ENCODE measurements at places on chromosomes 7 and 10.

GRCh38 chr10:117131376-117132327 lies 6.4 kb downstream of the VAX1 start:
- no peak for DNase-seq

GRCh38 chr10:8375137-8375536 lies 320.6 kb downstream of the GATA3 start:
- no peak for DNase-seq

GRCh38 chr10:80188713-80189112 lies 16.6 kb downstream of the ANXA11 start:
- DNase-seq = no peak

- peak; percentile 97 for DNase-seq
Observed at GRCh38 chr10:43408710-43409384, at the start of gene HNRNPF. Gene HNRNPF, minus strand, starts transcription at chr10:43409186. Its CDS starts 21,302 bp downstream, at chr10:43387884.

DNA sequence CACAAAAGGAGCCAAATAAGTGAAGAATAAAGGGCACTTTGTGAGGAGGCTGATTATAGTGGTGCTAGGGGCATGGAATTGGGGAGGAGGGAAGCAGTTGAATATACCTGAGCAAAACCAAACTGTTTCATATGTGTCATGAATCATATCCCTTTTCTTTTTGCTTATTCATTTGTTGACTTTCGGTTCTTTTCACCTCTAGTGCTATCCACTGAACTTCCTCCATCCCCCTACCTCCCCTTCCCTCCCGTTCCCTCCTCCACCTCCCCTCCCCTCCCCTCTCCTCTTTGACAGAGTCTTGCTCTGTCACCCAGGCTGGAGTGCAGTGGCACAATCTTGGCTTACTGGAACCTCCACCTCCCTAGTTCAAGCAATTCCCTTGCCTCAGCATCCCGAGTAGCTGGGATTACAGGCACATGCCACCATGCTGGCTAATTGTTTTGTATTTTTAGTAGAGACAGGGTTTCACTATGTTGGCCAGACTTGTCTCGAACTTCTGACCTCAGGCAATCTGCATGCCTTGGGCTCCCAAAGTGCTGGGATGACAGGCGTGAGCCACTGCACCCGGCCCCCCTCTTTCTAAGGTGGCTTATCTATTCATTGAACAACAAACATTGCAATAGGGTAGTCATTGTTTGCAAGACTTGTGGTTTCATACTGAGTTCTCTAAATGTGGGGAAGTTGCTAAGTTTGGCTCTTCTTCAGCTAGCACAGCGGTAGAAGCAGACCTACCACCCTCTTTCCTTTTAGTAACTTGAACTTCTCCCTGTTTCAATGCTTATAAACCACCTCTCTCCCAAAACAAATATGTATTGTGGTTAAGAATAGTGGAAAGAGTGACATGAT lies 150.4 kb upstream of the PRPS1L1 start:
- DNase-seq = peak; percentile 14

GRCh38 chr7:113460067-113460466 lies 341.7 kb upstream of the SMIM30 start:
- DNase-seq = no peak

DNA sequence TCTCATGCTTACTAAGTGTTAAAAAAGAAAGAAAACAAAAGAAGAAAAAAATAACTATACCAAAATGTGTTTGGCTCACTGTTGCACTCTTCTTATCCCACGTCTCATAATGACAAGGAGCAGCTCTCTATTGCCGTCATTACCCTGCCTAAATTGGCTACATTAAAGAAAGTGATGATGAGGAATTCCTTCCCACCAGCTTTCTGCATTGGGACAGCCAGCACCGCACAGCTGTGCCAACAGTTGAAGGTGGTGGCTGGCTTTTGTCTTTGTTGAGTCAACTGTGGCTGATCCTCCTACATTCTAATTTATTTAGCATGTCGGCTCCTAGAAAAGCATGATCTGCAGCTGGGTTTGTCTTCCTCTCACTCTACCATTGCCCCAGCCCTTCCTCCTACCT lies 751.8 kb downstream of the KCNMA1 start:
- DNase-seq = no peak

DNA sequence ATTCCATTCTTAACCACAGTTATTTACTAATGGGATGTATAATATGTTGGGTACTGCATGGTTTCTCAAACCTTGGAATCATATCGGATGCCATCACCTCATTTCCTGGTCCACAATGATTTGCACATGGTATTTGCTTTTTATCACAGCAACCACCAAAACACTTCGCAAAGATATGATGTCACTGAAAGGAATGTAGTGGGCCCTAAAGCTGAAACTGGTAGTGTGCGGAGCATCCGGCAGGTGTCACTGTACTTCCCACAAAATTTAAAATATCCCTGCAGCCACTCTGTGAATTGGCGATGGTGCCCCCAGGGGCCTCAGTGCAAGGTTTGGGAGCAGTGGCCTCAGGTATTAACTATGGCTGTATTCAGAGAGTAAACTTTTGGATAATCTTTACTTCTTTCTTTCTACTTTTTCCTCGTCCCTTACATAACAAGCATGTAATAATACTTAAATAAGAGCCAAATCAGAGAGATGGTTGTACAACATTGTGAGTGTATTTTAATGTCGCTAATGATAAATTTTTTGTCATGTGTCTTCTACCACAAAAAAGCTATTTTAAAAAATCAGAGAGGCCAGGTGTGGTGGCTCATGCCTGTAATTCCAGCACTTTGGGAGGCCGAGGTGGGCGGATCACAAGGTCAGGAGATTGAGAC lies 66.2 kb downstream of the FAM241B start:
- DNase-seq = peak; percentile 92

DNA sequence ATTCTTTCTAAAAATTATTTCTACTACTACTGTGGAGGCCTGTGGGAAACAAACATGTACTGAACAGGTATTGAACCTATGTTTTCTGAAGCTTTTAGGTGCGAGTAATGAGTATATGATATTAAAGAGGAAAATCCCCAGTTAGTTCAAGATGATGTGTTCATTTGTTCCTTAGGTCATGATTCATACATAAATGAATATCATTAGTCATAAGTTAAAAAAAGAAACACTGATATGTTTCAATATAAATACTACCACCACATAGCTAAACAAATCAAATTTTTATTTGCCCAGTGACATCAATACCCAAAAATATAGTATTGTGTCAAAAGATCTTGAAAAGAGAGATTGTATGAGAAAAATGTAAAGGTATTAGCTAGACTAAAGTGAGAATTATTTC lies 210.7 kb upstream of the GNAI1 start:
- DNase-seq = peak; percentile 26

Data from fibroblast of skin of right biceps (primary cell).